Activated CD4-positive, alpha-beta T cell treated with anti-CD3 and anti-CD28 coated beads, Interleukin-2, amount 10 ng/mL, durations not matched to agents 24 days and 14 days (primary cell): ENCODE measurements at places on chromosomes 4 and X.
A peak's percentile ranks its signal among the peaks of the same experiment; 100 is the strongest.

GRCh38 chr4:159837071-159837470 lies 734.2 kb downstream of the RAPGEF2 start:
- no peak for DNase-seq

DNA sequence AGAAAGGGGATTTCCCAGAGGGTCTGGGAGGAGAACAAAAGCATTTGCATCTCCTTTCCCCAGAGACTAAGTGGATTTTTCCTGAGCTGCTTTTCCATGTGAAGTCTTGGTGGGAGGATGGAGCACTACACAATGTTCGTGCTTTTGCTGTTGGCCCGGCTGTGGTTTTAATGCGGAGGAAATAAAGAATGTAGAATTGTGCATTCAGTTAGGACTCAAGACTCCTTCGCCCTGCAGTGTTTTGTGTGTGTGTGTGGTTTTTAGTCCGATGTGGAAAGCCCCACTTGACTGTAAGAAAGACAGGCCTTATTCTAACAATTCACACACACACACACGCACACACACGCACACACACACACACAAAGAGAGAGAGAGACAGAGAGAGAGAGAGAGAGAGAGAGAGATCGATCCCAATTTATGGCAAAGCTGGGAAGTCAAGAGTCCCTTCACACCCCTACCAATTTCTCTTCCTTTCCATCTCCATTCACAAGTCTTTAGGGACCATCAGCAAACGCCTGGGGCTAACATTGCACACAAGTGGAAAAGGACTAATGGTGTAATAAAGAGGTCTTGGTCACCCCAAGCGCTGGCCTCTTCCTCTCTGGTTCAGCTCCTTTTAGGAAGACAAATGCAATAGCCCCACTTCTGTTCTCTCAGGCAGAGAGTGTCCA lies 44.2 kb downstream of the CLDN34 start:
- peak; percentile 75 for DNase-seq

- DNase-seq = no peak
These were observed 90.7 kb downstream of the PALLD start for GRCh38 chr4:168587411-168588125.

DNA sequence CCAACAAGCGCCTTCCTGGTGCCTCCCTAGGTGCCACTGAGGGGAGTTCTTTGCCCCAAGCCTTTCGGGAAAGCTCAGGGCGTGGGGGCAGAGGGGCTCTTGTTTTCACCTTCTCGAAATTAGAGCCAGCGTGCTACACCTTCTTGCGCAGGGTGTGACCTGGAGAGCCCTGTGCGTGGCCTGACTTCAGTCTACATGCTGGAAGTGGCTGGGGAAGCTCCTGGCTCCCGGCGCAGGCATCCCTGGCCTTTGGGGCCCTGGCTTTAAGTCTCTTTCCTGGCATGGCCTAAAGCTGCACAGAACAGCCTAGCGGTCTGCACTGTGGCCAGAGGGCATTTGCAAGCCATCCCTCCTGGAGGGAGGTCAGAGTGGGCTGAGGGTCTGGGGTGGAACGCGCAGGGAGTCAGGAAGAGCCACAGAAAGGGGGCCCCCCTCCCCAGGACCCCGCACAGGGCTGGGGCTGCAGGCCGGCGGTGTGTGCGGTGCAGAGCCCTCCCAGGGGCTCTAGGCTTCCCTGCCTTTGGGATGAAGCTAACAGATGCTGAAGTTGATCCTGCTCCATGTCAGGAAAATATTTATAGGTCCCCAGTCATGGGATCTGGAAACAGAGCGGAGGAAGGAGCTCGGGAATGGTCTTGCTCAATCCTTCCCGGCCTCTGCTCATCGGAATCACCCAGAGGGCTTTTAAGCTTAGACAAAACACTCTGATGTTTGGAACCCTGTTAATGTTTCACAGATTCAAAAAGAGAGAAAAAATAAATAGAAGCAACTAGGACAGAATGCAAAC lies 781 bp upstream of the SPON2 start:
- DNase-seq = no peak

GRCh38 chrX:45740291-45740690 lies 539.6 kb upstream of the DIPK2B start:
- DNase-seq = no peak

DNA sequence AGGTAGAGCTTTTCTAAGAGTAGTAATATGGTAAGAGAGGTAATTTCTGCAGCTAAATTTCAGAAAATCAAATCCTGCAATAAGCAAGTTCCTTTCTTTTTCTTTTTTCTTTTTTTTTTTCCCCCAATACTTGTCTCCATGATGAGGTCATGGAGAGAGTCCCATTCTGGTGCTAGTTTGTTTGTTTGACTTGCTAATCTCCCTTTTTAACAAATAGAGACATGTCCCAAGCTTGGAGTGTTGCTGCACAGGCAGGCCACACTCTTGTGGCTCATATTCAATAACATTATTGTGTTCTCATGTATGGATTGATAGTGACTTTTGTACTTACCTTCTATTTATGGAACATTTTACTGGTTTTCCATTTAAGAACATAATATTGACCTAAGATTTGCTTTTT lies 25.5 kb downstream of the PTPN13 start:
- DNase-seq = no peak

DNA sequence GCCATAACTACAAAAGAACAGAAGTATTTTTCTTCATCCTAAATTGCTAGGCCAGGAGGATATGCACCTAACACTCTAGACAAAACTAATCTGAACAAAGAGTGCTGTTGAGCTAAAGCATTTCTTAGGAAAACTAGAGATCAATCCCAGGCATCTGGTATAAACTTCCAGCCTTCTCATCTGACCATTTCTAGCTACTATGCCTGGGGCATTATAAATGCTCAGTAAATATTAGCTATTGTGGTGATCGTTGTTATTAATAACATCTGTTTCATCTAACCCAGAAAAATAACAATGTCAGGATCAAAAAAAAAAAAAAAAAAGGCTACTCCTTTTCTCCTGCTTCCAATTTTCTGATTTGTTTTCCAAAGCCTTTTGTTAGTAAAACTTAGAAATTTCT lies 7.7 kb upstream of the SLC10A6 start:
- no peak for DNase-seq

DNA sequence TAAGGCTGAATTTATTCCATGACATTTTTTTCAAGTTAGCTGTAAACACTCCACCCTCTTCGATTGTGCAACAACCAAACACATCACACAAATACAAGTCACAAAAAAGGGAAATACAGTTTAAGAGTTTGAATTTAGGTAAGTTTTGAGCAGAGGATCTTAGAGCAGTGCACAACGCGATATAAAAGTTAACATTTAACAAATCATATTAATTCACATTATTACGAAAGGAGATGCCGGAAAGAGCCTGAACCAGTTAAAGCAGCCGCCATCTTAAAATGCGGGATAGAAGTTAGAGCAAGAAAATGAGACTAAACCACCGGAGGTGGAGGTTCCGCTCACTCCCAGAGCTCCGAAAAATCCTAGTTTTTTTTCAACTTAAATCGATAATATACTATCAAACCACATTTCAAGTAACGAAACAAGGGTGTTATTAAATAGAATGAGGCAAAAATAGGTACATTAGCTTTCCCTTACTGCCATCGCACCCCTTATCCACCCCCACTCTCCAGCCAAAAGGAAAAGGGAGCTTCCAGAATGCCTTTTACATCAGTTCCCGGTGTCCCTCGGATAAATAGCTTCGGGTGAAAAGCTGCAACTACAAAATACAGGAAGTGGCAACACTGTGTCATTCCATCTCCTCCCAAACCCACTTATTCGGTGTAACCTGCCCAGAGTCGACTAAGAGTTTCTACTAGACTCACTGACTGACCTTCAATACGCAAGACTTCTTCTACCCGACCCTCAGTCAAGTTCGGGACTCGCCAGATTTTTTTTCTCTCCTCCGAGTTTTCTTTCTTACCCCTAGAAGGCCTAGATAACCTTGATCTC lies 1.9 kb downstream of the UBE2D3 start:
- DNase-seq = peak; percentile 81

- DNase-seq = peak; percentile 84
These were observed at the start of gene GAB3 for GRCh38 chrX:154750301-154751202. TSS of gene GAB3 (minus strand) at chrX:154751077. CDS start at chrX:154751025, 52 bp downstream.

GRCh38 chr4:21476757-21477156 lies 471.8 kb downstream of the KCNIP4 start:
- DNase-seq = no peak

GRCh38 chr4:130722361-130722760 lies 1626.4 kb downstream of the C4orf33 start:
- DNase-seq = no peak

DNA sequence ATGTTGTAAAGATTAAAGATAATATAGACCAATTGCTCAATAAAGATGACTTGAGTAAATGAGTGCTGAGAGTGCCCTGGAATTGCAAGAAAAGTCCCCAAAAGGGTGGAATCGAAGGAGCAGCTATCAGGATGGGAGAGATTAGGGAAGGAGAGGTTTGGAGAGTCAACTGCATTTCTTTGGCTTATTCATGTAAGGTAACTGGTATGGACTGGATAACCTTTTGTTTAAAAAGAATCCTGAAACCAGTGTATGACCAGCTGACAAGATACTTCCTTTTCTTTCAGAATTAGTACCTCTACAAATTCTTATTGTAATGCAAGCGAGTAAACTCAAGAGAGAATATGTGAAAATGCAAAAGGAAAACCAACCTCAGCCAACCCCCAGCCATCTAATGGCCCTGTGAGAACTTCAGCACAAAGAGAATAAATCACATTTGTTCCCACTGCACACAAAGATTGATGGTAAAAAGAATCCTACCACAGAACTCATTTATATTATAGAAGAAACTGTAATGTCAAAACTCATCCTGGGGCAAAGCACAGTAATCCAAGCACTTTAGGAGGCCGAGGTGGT lies 24.5 kb upstream of the SPP1 start:
- DNase-seq = no peak

- no peak for DNase-seq
These were observed 28.8 kb upstream of the PPP2R2C start for GRCh38 chr4:6501171-6501570.

- DNase-seq = no peak
These were observed 66.1 kb downstream of the PTTG2 start for GRCh38 chr4:38026158-38026740.

- DNase-seq = no peak
These were observed 446 bp upstream of the UBE2A start for GRCh38 chrX:119573840-119574393.

- no peak for DNase-seq
These were observed 55.2 kb downstream of the MAGEC2 start for GRCh38 chrX:142149919-142150318.

DNA sequence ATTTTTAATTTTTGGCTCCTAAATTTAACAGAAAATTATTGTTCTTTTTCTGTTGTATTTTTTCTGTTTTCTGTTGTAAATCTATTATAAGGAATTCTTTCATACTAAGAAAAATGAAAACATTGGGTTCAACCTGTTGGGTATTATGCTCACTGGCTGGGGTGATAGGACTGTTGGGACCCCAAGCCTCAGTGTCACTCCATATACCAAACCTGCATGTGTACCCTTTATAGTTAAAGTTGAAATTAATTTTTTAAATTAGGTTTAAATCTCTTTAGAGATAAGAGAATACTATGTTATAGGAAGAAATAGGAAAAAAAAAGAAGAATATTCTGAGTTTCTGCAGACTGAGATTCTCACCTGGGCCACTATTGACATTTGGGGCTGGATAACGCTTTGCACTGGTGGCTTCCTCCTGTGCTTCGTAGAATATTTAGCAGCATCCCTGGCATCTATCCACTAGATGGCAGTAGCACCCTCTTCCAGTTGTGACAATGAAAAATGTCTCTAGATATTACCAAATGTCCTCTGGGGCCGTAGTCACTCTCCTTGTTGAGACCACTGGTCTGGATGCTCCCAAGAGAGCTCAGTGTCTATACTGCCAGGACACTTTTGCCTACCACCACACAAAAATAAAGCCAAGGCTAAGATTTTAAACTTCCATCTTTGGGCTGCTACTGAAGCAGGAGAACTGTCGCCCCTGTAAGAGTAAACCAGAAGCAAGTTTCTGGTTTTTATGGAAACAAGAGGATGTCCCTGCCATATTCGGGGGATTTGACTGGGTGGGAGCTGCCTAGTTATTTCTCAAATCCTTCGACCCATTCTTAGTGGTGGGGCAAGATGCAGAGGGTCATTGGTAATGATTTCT lies 22.4 kb upstream of the CLTRN start:
- peak; percentile 87 for DNase-seq

- DNase-seq = peak; percentile 83
These were observed 702 bp downstream of the TSPAN5 start for GRCh38 chr4:98657531-98658286.

DNA sequence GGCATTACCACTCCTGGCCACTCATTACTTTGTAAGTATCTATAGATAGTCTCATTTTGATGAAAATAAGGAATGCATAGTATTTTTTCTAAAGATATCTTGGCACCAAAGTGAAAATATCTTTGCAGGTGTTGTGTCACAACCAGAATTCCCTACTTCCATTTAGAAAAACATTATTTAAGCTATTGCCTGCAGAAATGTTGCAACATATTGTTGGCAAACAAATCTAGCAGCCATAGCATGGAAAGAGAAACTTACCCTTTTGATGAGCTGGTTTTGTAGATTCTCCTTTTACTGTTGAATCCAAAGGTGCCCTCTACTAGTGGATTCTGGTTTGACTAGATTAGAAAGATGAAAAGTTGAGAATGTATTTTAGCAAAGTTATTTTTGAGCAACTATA lies 138.8 kb downstream of the AREG start:
- DNase-seq = no peak

DNA sequence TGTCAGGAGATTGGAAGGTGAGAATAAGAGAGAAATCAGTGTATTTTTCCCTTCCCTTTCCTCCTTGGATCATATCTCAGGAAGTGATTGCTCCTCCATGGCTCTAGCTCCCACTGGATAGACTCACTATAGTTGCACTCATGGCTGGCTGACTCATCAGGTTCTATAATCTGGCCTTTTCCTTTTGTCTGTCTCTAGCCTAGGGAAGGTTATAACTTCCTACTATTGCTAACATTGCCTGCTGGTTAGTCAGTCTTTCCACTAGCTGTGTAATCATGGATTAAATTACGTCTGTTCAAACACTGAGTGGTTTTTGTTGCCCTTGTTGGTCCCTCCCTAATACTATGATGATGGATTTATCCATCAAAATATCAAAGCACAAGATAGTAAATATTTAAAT lies 195.5 kb upstream of the VEGFC start:
- no peak for DNase-seq

GRCh38 chr4:184722798-184723197 lies 11.1 kb downstream of the CENPU start:
- no peak for DNase-seq
